ENCODE measurements at places on chromosomes 1 and 21. TPM values are rescaled to one million over a fixed set of nuclear protein-coding genes. Genes with fewer than 3 reads are reported as not detected.

Gene ELF3
- 2.3 TPM for total RNA-seq

Gene TMEM82
- total RNA-seq = not detected

GRCh38 chr1:210757677-210758076 lies 376.3 kb downstream of the KCNH1 start:
- no peak for DNase-seq

DNA sequence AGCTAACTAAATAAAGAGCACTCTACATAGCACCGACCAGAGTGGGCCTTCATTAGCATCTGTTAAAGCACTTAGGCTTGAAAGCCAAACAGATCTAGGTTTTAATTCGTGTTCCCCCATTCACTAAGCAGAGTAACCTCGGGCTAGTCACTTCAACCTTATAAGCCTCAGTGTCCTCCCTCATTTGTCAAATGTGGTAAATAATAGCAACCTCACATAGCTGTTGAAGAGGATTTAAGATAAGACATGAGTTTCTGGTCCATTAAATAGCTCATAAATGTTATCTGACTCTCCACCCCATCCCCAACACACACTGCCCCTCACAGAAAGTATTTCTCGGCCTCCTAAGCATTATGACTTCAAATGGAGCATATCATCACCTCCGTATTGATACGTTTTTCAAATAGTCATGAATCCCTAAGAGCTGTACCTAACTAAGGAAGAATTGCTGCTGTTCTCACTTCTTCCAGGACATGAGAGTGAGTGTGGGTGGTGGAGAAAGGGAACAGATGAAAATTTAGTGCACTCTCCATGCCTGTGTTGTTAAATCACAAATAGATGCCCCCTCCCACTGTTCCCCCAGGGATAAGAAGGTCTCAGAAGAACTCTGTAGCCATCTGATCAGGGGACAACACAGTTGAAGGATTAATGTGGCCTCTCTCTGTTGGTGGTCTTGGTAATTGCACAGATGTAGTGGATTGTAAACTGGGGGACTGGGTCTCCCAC lies 47.6 kb downstream of the PLPP3 start:
- DNase-seq = no peak

DNA sequence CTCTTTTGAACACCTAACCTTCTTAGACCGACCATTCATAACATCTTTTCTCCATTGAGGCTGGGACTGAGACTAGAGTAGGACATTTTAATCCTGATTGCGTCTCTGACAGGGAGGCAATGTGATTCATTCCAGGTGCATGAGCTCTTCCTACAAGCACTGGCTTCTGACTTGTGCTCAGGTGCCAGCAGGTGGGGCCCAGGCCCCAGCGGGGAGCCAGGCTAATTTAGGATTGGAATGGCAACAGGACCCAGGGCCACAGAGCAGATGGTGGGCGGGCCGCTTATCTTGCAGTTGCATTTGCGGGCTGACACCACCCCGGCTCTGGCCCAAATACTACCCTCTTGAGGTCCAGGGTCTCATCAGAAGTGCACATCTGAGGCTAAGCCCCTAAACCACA lies 4.1 kb downstream of the GPA33 start:
- no peak for DNase-seq
